ENCODE measurements at places on chromosomes 2 and 18.

DNA sequence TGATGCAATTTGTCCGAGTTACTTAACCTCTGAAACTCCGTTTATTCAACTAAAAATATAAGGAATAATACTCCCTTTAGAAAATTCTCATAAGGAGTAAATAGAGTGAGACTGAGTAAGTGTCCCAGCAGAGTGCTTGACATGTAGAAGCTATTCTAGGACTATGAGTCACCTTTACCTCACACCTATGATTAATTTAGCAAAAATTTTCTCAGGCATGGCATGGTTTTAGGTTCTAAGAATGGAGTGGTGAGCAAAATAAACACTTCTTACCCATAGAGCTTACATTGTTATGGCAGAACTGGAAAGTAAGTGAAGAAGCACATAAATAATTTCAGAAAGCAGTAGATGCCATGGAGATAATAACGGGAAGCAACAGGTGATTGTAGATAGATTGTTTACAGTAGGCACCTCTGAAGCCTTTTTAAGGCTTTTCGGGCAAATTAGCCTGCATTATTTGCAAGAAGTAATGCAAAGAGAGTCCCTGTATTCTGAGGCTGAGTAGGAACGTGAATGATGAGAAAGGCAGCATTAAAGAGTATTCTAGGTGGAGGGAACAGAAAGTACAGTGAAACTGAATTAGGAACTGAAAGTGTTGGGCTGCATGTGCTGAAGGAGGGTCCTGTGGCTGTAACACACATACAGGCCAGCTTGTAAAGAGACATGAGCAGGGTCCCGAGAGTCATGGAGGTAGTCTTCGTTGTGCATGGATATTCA, 209.2 kb downstream of the ZNF407 start:
- peak; percentile 47 for DNase-seq

GRCh38 chr2:82839036-82839435, 1620.0 kb downstream of the SUCLG1 start:
- no peak for DNase-seq

GRCh38 chr2:88626171-88627054, 851 bp downstream of the EIF2AK3 start:
- peak; percentile 16 for DNase-seq

- DNase-seq: peak; percentile 40
Observed at GRCh38 chr18:61398961-61399705, 65.9 kb downstream of the CDH20 start.

- DNase-seq: no peak
Observed at GRCh38 chr18:6633310-6633709, 96.2 kb upstream of the ARHGAP28 start.

DNA sequence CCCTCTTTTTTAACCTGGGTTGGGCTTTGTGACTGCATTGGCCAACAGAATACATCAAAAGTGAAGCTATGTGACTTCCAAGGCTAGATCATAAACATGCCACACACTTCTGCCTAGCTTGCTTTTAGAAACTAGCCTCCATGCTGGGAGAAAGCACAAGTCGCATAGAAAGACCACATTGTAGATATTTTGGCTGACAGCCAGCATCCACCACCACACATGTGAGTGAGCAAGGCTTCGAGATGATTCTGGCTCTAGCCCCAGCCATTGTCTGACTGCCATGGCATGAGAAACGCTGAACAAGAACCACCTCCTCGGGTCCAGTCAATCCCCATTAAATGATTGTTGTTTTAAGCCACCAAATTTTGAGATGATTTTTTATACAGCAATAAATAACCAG, 66.8 kb upstream of the STPG4 start:
- no peak for DNase-seq

DNA sequence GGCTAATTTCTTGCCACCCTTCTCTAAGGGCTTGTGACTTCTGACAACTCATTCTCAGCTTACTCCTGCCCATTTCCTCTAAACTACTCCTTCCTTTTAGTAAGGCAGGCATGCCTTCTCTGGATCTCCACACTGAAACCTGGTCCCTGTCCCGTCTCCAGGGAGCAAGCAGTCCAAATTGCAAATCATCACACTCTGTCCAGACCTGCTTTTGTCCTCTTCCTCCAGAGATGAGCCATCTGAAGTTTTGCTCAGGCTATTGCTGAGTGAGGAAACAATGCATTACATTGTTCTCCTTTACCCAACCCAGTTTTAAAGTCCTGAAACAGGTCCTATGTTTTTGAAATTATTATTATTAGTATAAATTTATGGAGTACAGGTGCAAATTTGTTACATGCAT, 57.3 kb downstream of the ARHGAP25 start:
- no peak for DNase-seq

DNA sequence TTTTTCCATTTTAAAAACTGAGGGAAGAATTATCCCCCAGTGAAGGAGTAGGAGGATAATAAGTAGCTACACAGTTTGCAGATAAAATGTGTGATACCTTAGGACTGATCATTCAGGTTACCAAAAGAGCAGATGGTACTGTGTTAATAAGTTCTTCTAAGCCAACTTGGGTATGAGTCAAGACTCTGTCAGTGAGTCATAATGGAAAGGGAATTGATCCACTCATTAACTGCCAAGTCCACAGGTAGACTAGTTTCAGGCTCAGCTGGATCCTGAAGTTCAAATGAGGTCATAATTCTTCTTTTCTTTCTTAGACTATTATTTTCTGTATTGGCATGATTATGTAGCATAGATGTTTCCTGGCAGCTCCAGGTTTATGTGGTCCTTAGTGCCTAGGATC, 142.4 kb upstream of the ALPP start:
- no peak for DNase-seq

GRCh38 chr2:127645026-127645394, 943 bp upstream of the GPR17 start:
- no peak for DNase-seq

DNA sequence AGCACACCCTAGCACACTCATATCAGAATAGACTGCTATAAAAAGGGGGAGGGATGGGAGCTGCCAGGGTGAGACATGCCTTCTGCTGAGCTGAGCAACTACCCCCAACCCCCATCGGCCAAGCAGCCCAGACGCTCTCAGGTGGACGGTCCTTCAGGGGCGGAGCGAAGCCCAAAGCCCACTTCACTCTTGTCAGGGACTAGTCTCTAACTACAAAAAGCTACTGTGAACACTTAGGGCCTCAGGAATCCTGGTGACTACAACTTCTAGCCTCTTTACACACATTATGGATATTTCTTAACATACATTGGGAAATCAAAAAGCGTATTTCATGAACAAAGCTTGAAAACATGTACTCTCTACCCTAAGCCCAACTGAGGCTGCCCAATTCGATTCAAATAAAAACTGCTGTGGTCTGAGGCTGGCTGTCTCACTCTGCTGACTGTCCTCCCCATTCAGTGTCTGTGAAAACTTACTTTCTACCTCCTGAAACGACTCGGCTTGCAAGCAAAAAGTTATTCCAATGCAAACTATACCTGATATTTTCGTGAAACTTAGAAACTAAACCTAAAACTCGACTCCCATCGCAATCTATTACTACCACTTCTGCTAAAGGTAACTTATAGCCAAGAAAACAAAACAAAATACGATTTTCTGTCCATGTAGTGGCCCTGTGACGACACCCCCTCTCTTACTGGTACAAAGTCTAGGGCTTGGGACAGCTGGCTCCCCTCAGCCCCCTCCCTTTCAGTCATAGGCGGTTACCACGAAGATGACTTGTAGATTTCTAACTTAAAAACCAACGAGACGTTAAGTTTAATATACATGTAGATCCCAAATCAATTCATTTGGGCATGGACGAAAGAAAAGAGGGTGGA, 1.2 kb downstream of the SERTAD2 start:
- peak; percentile 62 for DNase-seq

DNA sequence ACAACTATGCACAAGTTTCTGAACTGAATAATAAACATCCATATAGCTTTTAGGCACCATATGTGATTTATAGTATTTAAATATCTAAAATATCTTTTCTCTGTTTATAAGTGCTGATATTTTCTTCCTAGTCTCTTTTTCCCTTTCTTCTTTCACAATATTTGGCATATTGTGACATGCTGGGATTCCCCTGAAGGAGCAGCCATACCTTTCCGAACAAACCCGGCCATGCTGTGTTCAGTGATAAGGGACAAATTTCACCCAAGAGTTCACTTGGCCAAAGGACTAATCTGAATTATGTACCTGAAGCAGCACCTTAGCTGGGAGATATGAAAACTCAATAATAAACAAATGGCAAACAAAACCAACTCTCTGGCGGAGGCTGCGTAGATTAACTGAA, 250.8 kb downstream of the RDH14 start:
- DNase-seq: no peak

DNA sequence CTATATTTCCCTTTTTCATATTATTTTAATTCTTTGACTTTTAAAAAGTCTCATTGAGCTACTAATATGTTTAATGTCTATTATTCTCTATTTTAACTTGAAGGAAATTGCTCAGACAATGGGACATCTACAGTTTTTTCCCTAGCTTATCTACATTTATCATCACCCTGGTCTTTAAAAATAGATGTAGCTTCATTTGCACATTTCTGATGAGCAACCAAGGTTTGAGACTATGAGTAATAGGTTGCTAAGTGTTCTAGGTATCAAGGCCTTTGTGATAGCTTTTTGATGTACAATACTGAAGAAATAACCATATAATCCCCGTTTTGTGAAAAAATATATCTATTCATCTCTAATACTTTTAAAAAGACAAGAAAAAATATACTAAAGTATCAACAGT, 47.0 kb downstream of the STAT4 start:
- no peak for DNase-seq

GRCh38 chr2:190982262-190983034, 31.5 kb downstream of the STAT1 start:
- no peak for DNase-seq

DNA sequence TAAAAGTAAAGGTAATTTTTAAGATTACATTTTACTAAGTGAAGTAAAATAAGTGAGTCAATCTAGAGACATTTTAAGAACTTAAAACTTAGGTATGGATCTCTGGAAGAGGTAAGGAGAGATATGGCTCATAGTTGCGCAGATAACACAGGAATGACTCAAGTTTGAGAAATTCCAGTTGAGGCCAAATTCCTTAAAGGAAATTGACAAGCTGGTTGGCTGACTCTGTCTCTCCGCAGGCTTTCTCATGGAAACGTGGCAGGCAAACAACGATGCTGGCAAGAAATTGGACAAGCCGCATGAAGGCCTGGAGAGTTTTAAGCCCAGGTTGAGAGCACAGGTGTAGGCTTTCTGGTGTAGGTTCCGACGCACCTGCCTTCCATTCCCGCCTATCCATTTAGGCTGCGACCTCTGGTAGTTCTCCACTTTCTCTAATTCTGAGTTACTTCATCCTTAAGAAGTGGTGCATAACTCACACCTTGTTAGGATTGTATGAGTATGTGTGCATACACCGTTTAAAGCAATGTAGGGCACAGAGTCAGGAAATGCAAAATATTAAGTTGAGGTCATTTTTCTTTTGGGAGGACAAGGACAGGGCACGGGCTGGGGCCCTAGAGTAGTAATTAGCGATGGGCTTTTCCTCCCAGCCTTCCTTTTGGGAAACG, 589 bp upstream of the DAW1 start:
- DNase-seq: no peak

GRCh38 chr2:187526792-187527191, 27.4 kb downstream of the TFPI start:
- DNase-seq: no peak

GRCh38 chr18:36083729-36084128, 16.4 kb upstream of the RPRD1A start:
- no peak for DNase-seq

- no peak for DNase-seq
Observed at GRCh38 chr18:26543373-26543772, 5.0 kb downstream of the KCTD1 start.

- DNase-seq: no peak
Observed at GRCh38 chr2:201871471-201871870, 65.1 kb downstream of the CDK15 start.

DNA sequence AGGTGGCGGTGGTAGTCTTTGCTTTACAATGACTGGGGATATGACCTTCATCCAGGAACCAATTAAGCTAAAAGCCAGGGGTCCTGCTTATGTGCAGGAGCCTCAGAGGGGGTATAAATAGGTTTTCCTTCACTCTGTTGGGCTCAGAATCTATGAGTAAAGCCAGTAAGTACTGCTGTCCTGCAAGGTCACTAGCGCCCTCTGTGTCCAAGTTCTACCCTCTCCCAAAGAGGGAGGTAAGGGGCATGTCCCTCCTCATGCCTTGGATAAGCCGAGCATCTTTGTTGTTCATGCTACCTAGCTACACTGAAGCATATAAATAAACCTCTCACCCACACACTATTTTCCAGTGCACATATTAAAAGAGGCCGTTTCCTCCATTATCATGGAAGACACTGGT, 79.4 kb downstream of the SPRED2 start:
- DNase-seq: no peak

- no peak for DNase-seq
Observed at GRCh38 chr2:189181706-189182105, 2.1 kb upstream of the COL5A2 start.

DNA sequence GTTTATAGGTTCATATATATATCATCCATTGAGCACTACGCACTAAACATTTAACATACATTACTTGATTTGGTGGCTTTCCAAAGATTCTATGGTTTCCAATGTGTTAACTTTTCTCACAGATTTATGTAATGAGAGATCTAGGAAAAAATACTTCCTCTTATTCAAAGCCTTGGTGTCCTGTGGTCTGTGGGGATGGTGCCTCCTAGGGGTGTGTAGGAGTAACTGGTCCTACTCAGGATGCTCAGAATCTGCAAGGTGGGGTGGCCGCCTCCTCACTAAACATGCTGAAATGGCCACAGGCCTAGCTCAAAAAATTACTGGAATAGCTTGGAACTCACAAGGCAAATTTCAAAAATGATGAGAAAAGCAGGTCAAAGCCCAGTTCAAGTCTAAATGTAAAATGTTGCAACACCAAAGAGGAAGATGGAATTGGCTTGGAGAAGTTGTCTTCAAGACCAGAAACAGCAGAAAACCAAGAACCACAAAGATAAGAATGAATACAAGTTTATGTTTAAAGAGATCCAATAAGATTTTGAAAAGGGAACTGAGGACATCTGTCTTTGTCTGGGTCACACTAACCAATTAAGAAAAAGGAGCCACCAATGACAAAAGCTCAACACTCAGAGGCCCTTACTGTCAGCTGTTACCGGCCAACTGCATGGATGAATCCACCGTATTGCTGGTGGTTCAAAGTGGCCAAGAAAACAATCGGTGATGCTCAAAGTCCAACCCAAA, 11.5 kb downstream of the GPR55 start:
- DNase-seq: no peak

- peak; percentile 43 for DNase-seq
Observed at GRCh38 chr2:71884303-71885042, 263.2 kb downstream of the CYP26B1 start.

All from AG09309 (cell line).